ENCODE measurements at places on chromosomes 6 and 20.

DNA sequence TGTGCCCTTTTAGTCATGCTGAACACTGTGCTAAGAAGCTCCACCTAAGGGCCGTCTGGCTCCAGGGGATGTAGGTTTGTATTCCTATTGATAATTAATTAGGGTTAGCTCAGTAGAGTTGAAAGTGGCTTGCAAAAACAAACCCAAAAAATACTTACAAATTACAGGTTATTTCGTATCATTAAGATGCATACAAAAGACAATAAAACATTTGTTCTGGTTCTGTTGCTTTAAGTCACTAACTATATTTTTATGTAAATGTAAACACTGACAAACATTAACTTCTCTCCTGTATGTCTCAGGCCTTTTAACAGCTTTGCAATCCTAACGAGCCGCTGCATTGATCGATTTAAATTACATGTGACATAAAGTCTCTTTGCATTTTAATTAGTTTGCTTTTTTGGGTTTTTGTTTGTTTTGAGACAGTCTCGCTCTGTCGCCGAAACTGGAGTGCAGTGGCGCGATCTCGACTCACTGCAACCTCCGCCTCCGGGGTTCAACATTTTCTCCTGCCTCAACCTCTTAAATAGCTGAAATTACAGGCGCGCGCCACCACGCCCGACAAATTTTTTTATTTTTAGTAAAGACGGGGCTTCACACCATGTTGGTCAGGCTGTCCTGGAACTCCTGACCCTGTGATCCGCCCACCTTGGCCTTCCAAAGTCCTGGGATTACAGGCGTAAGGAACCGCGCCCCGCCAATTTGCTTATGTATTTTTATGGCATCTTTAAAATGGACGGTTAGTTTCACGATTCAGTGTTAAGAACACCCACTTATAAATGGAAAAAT is 110.9 kb downstream of the HFE start:
- peak; percentile 57 for DNase-seq

DNA sequence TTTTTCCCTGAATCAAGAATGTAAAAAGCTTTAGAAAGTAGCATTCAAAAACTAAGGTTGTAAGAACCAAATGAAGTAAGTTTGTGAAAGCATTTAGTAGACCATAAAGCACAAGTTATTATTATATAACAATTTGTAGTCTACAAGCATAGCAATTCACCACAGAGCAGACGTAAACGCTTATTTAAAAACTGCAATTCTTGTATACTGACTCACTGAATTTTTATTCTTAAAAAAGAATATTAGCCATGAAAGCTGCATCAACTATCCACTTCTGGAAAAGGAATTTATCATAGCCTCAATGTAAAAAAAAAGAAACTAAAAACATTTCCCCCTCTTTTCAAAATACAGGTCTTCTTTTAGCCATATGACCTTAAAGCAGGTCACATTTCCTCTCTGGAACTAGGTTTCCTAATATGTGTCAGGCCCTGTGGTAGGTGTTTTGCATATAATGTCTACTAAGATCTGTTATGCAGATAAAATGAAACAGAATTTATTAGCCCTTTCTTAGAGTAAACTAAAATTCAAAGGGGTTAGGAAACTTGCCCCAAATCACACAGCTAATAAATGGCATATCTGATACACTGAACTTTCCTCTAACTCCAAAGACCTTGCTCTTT is 2.1 kb downstream of the MAP3K7 start:
- peak; percentile 30 for DNase-seq

- DNase-seq: no peak
Observed at GRCh38 chr20:20778676-20779075, 66.2 kb upstream of the RALGAPA2 start.

GRCh38 chr20:21229163-21229562 is 74.0 kb upstream of the XRN2 start:
- peak; percentile 15 for DNase-seq

- DNase-seq: peak; percentile 74
Observed at GRCh38 chr6:19755181-19755580, 82.0 kb upstream of the ID4 start.

DNA sequence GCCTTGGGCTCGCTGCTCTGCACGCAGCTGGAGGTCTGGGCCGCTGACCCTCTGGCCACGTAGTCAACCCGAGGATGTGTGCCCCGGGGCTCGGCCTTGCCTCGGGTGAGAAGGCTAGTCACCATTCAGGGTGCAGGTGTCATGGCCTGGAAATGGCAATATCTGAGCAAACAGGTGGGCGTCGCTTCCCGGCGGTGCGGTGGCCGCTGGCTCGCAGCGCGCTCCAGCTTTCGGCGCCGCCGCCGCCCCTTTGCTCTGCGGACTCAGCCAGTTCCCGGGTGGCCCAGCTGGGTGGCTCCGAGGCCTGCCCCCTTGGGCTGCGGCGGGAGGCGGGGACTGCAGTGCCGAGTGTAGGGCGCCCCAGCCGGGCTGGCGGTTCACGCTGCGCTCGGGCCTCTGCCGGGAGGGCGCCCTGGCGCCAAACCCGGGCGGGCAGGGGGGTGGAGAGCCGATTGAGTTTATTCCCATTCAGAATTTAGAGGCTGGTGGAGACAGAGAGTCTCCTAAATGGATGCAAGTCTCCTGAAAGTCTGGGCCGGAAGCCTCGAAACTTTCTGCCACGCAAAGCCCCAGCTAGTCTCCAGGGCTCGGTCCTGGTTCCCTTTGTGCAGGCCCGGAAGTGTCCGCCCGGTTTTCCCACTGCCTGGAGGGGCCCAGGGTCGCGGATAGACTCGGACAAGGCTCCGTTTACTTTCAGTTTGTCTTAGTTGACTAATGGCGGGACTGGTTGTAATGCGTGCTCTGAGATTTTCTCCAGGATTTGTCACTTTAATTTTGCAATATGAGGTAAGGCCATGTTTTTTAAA is 11.3 kb upstream of the TFAP2A start:
- DNase-seq: peak; percentile 27

Data from fibroblast of skin of right biceps (primary cell).